ENCODE measurements at places on chromosomes 6 and 20. TPM values are rescaled to one million over a fixed set of nuclear protein-coding genes. Genes with fewer than 3 reads are reported as not detected.

FHL5 gene
- not detected for total RNA-seq

GRIK2 gene
- total RNA-seq = 95.5 TPM

C20orf204 gene
- total RNA-seq = 3.9 TPM

WFDC5 gene
- total RNA-seq = not detected

MRAP2 gene
- total RNA-seq = 5.1 TPM

DNAH8 gene
- total RNA-seq = not detected

TUBB gene
- total RNA-seq = 2,264 TPM

COL20A1 gene
- total RNA-seq = 2.1 TPM

MAK gene
- not detected for total RNA-seq

TPD52L2 gene
- 109 TPM for total RNA-seq

PEX3 gene
- 12.0 TPM for total RNA-seq

PHACTR1 gene
- total RNA-seq = 50.7 TPM

SLC17A4 gene
- not detected for total RNA-seq

EYS gene
- total RNA-seq = 13.2 TPM

KCNB1 gene
- total RNA-seq = 3.1 TPM

LGSN gene
- not detected for total RNA-seq

GPR63 gene
- total RNA-seq = 6.6 TPM

NEURL2 gene
- total RNA-seq = 3.5 TPM

OPN5 gene
- not detected for total RNA-seq

HFE gene
- not detected for total RNA-seq

CD164 gene
- total RNA-seq = 45.5 TPM

OR12D3 gene
- not detected for total RNA-seq

PLCB4 gene
- total RNA-seq = 28.9 TPM

RIPPLY2 gene
- total RNA-seq = 4.9 TPM

LRFN2 gene
- 0.56 TPM for total RNA-seq

TCFL5 gene
- total RNA-seq = 12.6 TPM

PREX1 gene
- 235 TPM for total RNA-seq

ALDH8A1 gene
- 1.8 TPM for total RNA-seq

ASCC3 gene
- total RNA-seq = 49.6 TPM

MANEA gene
- 11.7 TPM for total RNA-seq

PGC gene
- not detected for total RNA-seq

SIRPD gene
- total RNA-seq = not detected

MYMX gene
- 0.91 TPM for total RNA-seq

SAMD3 gene
- total RNA-seq = 1.6 TPM

MPIG6B gene
- total RNA-seq = not detected

RAET1L gene
- total RNA-seq = not detected

PHACTR3 gene
- total RNA-seq = 37.0 TPM

AAR2 gene
- 19.0 TPM for total RNA-seq

MLN gene
- total RNA-seq = not detected

NKAIN4 gene
- total RNA-seq = 183 TPM

SPDEF gene
- not detected for total RNA-seq

BMP5 gene
- total RNA-seq = 1.1 TPM

PROKR2 gene
- total RNA-seq = 0.86 TPM

All from glutamatergic neuron (in vitro differentiated cells).